CD4-positive, alpha-beta T cell treated with Interleukin-2 at 100 ng/mL for 4 hours (primary cell): ENCODE measurements at places on chromosomes 2 and 18.
A peak's percentile ranks its signal among the peaks of the same experiment; 100 is the strongest.

DNA sequence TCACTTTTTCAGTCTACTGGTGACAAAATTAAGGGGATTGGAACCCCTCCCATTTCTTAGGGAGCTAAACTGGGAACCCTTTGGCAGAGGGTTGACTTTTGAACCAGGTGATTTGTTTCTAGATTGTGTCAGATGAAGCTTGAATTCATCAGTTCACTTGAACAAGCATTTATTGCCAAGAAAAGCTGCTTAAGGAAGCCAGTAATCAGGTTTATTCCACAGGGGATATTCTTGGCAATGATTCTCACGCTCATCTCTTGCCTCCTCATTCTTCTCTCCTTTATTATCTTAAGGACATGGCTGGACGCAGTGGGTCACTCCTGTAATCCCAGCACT lies 101.0 kb downstream of the ALPK2 start:
- no peak for DNase-seq

DNA sequence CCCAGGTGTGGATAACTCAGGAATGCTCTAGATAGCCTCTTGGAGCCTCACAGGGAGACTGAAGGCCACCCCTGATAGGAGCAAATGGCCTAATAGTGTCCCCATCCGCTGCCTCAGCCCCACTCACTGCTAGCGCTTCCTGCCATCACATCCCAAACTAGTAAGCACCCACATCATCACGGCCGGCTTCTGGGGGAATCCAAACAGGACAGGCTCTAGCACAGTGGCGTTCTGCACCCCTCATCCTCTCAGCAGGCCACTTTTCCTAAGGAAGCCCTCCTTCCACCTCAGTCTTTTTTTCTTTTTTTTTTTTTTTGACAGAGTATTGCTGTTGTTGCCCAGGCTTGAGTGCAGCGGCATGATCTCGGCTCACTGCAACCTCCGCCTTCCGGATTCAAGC lies 6.3 kb upstream of the AMER3 start:
- no peak for DNase-seq

DNA sequence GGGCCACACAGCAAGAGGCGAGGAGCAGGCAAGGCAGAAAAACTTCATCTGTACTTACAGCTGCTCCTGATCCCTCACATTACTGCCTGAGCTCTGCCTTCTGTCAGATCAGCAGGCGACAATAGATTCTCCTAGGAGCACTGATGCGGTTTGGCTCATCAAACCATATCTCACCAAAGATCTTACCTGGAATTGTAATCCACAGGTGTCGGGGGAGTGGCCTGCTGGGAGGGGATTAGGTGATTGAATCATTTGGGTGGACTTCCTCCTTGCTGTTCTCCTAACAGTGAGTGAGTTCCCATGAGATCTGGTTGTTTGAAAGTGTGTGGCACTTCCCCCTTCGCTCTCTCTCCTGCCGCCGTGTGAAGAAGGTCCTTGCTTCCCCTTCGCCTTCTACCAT lies 647.3 kb downstream of the SOCS6 start:
- no peak for DNase-seq

GRCh38 chr2:166334805-166335204 lies 40.9 kb downstream of the SCN9A start:
- no peak for DNase-seq

GRCh38 chr2:85887566-85888019 lies 1.2 kb downstream of the ST3GAL5 start:
- peak; percentile 60 for DNase-seq

DNA sequence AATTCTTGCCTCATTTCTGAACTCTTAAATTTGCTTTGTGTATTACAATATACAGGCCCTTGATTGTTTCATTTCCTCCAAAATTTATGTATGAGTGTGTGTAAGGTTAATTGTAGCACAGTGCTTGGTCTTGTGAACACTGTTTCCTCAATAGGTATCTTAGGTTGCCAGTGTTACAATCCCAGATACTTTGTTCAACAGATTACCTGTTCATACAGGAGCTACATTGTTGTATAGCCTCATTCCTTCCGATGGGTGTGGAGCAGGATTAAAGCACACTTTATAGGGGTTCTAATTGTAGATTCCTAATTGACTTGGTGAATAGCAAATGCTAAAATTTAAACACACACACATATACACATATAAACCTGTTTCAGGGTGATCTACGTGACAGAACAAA lies 10.7 kb downstream of the RBBP8 start:
- DNase-seq, result no peak

DNA sequence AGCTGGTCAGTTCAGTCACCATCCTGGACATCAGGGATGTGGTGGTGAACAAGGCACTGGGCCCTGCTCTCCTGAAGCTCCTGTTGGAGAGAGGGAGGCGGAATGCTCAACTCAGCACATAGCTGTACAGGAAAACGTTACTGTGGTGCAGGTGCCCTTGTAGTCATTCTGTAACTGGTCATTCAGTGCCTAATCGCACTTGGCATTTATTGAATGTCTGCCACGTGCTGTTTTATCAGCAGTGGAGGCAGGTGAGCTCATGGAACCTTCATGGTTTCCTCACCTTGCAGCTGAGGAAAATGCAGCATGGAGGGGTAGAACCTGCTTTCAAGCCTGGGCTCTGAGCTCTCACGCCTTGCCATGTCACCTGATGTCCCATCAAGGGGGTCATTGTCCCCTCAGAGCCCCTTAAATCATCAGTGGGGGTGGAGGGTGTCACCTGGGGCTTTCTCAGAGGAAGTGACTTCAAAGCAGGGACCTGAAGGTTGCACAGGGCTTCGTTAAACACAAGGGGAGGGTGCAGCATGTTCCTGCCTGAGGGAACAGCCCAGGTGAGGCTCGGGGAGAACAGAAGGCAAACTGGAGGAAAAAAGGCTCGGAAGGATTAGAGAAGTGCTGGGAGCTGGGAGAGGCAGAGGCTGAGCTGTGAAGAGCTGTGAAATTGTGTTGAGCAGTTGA lies 56.0 kb upstream of the RPL31 start:
- no peak for DNase-seq

DNA sequence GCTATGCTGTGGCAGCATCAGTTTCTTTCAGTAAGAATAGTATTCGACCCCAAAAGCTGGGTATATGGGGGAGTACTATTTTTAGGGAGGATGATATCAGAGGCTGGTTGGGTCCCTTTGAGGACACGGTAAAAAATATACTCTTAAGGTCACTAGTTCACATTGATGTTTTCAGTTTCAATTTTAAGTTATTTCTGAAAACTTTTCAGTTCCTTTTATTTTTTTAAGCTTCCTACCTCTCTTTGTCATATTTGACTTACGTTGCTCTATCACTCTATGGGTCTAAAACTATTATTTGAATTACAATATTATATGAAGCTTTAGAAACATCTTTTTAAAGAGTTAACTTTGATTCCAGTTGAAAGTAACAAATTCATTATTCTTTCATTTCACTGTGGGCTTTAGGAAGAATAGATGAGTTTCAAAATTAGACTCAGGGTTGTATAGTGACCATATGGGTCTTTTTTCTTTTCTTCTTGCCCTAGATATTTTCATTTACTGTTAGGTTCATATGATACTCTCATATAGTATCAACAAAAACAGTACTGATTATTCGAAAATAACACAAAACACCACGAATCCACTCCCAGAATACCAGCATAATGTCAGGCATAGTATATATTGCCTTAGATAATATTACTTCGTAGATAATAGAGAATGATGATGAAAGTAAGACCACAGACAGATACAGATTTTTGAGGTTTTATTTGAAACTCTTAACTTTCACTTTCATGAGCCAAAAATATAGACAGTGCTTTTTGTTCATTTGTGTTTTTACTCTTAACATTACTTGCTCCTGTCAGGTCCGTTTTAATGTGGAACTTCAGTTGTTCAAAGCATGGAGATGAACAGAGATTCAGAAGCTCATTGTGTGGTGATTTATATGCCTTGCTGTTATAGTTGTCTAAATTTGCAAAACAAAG lies 9.8 kb downstream of the RMDN2 start:
- no peak for DNase-seq

DNA sequence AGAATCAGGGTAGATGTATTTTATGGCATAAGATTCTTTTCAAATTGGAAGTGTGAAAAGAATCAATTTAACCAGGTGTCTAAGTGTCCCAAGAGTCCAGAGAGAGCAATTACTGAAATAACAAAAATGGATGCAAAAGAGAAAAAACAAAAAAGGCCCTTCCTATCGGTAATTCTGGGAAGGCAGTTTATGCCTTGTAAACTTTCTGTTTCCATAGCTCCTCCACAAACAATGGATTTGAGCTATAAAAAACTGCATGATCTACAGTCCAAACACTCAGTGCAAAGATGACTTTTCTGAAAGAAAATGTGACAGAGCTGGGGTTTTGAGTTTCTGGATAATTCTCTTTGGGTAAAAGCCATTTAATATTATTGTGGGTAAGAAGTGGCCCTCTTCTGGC lies 366.1 kb downstream of the EN1 start:
- no peak for DNase-seq

DNA sequence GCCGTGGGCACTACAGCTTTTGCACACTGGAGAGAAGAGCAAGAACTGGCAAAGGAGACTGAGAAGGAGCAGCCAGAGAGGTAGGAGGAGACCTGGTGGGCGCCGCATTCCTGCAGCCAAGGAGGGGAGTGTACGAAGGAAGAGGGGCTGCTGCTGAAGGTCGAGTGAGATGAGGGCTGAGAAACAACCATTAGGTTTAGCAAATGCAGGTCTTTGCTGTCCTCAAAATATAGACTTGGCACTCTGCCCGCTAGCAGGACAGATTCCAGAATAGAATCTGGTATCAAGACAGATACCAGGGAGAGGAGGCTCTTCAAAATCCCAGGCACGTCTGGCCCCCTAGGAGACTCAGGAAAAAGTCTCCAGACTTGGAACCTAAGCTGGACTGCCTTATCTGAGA lies 83.0 kb downstream of the TGOLN2 start:
- no peak for DNase-seq

DNA sequence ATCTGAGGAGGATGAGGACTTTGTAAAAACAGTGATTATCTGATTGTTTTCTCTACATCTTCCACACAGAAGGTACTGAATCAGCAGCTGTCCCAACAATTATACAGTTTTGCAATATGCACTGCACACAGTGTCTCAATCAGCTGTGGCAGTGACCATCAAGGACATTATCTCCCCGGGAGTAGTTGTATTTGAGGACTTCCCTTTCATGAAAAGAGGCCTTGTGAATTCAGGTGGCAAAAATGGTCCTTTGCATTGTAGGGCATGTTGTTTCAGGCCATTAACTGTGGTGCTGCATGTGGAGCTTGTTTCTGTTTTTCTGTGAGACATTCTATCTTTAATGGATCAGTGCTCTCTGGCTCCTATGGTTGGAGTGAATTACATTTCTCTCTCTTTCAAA lies 779.4 kb upstream of the FSHR start:
- DNase-seq, result no peak

DNA sequence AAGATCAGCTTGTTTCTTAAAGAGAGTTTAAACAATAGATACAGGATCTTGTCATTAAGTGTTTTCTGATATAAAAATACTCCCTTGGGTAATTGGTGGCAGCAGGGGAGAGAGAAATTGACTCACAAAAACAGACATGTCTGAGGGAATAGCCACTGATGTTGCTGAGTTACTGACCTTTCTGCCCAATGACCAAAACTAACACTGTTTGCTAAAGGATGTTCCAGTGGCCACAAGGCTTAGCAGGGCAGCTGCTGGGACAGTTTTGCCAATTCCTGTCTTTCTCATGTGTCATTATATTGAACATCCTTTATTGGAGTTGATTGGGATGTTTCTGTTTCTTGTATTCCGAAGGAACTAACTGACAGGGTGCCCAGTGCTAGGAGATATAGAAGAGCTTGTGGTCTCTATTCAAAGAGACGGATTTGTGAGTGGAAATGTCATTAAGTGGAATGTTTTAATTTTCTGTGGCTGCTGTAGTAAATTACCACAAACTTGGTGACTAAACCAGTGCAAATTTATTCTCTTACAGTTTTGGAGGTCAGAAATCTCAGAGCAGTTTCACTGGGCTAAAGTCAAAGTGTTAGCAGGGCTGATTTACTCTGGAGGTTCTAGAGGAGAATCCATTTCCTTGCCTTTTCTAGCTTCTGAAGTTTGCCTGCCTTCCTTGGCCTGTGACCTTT lies 124.8 kb upstream of the RMDN2 start:
- DNase-seq, result no peak

- DNase-seq, result no peak
Measured at GRCh38 chr2:96152304-96153161, 7.3 kb upstream of the DUSP2 start.

DNA sequence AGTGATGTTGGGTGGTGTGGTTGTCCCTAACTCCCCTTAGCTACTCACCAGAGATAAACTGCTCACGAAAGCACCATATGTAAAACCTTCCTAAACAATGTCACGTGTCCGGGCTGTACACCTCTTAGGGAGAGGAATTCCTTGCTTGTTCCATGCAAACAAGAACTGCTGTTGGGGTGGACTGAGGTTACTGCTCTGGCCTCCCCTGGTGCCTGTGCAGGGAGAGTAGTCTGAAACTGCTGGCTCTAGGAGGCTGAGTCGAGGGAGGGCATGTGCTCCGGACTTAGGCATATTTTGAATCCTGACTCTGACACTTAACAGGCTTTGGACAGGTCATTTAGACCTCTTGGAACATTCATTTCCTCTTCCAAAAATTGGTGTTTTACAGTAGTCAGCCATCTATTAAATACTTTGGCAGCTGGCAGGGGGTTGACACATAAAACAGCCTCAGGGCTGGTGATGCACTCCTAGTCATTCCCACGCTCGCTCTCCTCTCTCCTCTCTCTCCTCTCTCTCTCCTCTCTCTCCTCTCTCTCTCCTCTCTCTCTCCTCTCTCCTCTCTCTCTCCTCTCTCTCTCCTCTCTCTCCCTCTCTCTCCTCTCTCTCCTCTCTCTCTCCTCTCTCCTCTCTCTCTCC lies 10.6 kb downstream of the THNSL2 start:
- DNase-seq, result no peak

DNA sequence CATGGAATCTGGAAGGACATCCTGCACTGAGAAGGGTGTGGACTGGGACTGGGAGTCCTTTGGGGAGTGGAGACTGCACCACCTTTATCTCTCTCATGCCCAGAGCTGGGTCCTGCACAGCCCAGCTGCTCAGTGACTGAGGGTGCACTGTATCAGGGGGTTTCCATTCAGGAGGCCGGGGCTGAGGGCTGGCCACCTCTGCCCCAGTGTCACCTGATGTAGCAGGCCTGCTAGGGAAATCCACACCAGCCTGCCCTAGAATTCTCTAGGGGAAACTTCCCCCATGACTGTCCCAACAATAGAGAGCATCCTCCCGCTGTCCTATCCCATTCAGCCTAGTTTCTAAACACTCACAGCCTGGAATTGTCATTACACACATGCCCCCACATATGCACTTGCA lies 116.7 kb downstream of the CTIF start:
- no peak for DNase-seq

DNA sequence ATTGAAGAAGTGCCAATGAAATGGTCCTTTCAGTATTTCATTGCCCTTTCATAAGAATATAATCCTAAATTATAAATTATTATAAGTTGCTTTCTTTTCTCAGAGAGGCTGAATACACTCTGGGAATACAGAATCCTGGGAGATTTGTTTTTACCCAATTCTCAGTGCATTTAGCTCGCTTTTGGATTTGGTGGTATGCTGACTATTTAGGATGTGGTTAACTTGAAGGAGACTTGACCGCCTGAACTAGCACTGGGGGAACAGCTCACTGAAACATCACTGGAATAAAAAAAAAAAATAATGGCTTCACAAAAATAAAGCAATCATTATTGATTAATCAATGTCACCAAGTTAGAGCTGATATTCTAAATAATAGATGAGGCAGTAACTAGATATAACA lies 10.2 kb downstream of the TNFAIP6 start:
- DNase-seq, result no peak

- peak; percentile 79 for DNase-seq
Measured at GRCh38 chr2:13006829-13007717, 290.3 kb downstream of the TRIB2 start.
